ENCODE measurements at places on chromosomes 1 and 21.

DNA sequence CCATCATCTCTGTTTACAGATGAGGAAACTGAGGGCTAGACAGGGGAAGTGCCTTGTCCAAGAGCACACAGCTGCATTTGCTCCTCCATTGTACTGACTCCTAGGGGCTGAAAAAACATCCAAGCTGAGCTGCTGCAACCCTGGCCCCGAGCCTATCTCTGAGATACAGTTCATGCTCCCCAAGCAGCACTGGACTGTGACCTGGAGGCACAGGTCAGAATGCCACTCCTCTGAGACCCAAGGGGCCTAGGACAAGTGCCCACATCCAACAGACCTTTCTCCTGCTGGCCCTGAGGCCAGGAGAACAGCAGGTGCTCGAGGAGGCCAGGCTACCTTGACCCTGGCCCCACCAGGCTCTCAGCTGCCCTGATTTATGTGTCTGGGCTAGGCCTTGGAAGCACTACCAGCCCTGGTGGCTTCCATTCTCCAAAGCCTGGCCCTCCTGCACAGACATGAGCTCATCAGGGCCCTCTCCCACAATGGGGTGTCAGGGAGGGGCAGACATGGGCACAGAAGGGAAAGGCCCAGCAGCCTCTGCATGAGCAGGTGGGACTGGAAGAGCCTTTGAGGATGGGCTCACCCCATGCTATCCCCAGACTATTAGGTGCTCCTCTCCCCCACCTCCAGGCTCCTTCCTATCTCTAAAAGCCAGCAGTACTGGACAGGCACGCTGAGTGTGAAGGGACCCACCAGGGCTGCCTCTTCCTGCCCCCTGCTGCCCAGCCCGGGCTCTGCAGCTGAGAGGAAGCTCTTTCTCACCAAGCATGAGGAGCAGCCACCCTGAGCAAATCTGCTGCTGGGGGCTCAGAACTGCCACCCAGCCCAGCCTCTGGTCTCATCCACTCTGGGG, 18.8 kb downstream of the ADGRB2 start:
- DNase-seq: peak; percentile 60

GRCh38 chr1:44662683-44663030, 11.6 kb downstream of the TMEM53 start:
- no peak for DNase-seq

DNA sequence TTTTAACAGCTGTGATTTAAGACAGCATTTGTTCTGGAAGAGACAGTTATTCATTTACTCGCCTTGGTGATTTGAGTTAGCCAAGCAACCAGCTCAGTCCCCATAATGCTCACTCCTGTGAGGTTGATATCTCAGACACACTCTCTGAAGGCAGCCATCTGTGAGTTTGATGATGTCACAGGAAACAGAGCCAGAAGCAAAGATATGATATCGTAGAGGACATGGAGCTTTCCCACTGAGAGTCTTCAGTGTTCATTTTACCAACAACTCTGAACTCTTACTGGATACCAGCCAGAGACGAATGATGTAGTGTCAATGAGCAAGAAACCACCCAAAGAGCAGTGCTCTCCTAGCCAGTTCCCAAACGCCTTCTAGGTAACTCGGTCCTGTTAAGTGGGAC, 219.4 kb downstream of the SLC35F3 start:
- DNase-seq: no peak

DNA sequence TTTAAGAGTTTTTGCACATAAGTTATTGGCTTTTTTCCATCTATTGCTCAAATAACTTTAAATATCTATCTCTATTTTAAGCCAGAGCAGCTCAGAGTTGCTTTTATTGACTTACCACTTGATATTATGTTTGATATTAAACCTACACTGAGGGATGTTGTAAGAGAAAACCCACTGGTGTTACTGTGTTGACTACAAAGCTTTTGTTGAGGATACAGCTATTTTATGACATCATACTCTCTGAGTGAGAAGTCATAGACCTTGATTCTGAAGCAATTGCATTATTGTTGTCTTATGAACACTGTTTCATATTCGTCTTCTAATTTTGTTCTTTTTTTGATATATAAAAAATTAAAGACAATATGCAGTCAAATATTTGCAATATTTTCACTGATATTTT, 560.4 kb downstream of the PTBP2 start:
- DNase-seq: no peak

GRCh38 chr1:178019622-178020021, 49.8 kb upstream of the SEC16B start:
- no peak for DNase-seq

DNA sequence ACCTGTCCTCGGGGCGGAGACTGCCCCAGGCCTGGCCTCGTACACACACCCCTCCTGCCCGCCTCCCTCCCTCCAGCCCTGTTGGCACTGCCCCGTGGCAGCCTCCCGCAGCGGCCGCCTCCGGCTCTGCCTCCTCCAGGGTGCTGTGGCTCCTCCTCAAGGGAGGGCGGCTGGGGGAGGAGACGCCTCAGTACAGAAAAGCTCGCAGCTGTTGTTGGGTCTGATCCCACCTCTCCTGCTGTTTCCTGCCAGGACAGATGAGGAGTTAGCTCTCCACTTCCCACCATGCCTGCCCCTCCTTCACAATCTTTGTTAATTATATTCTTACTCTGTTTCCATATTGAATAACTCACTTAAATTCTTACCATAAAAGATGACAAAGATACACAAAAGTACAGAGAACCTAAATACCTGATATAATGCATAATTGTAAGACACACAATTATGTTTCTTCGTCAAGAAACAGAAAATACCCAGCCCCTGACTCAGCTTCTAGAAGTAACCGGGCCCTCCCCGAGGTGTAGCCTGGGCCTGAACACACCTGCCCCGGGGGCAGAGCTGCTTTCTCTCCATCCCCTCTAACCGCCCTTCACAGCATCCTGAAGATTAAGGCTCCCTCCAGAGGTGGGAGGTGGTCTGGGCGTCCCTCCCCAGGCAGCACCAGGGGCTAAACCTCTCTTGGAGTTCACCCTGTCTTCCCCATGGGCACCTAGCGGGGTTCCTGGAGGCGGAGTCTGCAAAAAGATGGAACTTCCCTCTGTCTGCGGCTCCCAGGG, 30.6 kb upstream of the COL6A1 start:
- no peak for DNase-seq

DNA sequence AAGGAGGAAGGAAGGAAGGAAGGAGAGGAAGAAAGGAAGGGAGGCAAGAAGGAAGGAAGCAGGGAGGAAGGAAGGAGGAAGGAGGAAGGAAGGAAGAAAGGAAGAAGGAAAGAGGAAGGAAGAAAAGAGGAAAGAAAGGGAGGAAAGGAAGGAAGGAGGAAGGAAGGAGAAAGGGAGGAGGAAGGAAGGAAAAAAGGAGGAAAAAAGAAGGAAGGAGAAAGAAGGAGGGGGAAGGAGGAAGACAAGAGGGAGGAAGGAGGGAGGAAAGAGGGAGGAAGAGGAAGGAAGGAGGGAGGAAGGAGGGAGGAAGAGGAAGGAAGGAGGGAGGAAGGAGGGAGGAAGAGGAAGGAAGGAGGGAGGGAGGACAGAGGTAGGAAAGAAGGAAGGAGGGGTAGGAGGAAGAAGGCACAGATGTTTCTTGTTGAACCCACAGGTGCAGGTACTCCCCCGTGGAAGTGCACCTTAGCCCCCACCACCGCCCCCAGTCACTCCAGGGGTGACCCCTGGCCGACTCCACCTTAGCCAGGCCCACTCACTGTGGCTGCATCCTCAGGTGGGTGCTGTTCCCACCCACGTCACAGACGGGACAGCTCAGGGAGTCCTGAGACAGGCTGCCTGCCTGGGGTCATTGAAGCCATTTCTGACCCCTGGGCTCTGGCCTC, 57.9 kb upstream of the TTC34 start:
- no peak for DNase-seq

DNA sequence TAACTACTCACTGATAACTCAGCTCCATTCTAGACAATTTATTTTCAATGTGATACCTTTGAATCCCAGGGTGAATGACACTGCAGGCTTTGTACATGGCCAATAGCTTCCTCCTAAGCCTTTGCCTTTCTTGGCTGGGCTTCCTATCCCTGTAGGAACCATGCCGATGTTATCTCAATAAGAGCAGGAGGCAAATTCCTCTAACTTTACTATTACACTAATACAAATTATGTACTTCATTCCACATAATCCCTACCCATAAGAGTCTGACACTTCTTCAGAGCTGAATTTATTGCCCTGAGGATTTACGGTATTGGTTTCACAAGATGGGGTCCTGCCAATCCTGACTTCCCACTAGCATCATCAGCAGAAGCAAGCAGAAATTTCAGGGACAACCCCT, 14.0 kb downstream of the TGFBR3 start:
- no peak for DNase-seq
